ENCODE measurements at places on chromosomes 12 and 14. TPM values are rescaled to one million over a fixed set of nuclear protein-coding genes. Genes with fewer than 3 reads are reported as not detected.

MYH6 gene
- total RNA-seq, result not detected

LRRIQ1 gene
- total RNA-seq, result 0.88 TPM

ASB2 gene
- total RNA-seq, result 0.58 TPM

CMA1 gene
- total RNA-seq, result not detected

MGP gene
- 9.1 TPM for total RNA-seq

WNT1 gene
- total RNA-seq, result not detected

TAS2R42 gene
- total RNA-seq, result not detected

C3AR1 gene
- total RNA-seq, result 0.44 TPM

TMEM253 gene
- 0.19 TPM for total RNA-seq

TSPAN8 gene
- not detected for total RNA-seq

CMAS gene
- 46.5 TPM for total RNA-seq

RNU6-8 gene
- not detected for total RNA-seq

TESPA1 gene
- total RNA-seq, result not detected

CIDEB gene
- 2.0 TPM for total RNA-seq

APEX1 gene
- total RNA-seq, result 152 TPM

FOS gene
- total RNA-seq, result 5.9 TPM

MYO1A gene
- not detected for total RNA-seq

ADGRD1 gene
- not detected for total RNA-seq

ZNF384 gene
- total RNA-seq, result 20.1 TPM

TRPV4 gene
- 5.9 TPM for total RNA-seq

TULP3 gene
- total RNA-seq, result 18.5 TPM

HOXC13 gene
- not detected for total RNA-seq

All from glomerular endothelial cell (primary cell).